ENCODE measurements at places on chromosomes 5 and 9. TPM values are rescaled to one million over a fixed set of nuclear protein-coding genes. Genes with fewer than 3 reads are reported as not detected.

RFX3 gene
- total RNA-seq, result 22.4 TPM

FAT2 gene
- total RNA-seq, result 0.80 TPM

SETD9 gene
- 15.4 TPM for total RNA-seq

GRCh38 chr9:9924376-9924775, 688.4 kb downstream of the PTPRD start:
- no peak for DNase-seq

DNA sequence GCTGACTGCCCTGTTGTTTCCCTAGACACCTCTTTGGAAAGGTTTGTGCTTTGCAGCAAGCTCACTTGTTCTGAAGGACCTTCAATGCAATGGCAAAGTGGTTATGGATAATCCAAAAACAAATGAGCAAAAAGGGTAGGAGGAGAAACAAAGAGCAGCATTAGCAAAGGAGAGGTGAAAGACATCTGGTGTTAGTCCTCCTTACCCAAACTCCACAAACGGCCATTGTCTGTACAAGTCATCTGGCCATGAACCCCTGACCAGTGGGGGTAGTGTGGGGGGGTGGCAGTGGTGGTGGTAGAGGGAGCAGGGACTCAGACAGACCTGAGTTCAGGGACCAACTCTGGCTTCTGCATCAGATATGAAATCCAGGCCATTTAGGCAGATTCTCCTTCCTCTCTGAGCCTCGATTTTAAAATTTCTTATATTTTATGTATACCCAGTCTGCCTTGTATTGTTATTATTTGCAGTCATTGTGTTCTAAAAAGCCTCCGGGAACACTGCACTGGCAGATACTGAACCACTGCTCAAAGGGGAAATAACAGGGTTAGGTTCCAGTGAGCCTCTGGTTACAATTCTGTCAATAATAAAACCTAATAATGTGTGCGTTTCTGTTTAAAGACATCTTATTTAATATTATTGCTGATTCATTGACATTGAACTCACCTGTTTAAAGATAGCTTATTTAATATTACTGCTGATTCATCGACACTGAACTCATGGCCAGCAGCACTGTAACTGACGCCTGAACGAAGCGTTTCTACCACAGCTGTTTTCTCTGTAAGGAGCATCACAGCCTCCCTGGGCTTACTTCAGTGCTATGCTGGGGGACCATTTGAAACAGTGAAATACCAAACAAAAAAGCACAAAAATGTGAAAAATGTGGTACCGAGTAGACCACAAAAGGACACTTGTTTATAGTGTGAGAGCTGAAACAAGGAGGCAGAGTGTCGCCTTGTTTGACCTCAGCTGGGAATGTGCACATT, 156.0 kb downstream of the SEC61B start:
- no peak for DNase-seq

DNA sequence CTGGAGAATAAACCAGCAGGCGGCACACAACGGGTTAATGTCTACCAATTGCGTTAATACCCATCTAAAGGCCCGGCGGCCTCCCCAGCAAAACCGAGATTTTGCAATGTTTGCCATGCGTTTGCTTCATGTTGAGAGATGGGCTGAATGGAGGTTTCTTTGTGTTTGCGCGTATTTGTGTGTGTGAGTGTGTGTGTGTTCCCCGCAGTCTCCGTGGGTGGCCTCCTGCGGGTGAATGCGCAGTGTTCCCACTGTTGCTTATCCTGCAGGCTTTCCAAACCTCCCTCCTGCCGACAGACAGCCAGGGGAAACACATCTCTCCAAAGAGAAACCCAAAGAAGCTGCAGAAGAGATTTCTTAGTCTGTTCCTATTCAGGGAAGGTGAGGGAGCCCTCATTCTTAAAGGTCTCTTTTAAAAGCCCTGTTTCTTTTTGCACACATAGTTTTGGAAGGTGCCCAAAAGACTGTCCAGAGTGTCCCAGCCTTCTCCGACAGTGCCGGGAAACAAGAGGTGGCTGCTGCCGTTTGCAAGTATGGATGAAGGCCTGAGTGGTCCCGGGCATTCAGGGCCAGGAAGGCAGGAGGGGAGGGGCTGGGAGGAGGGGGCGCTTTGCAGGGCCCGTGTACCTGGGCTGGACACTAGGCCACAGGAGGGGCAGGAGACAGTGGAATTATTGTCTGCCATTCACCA, 103.8 kb upstream of the ERCC6L2 start:
- DNase-seq, result no peak

All from type B pancreatic cell (in vitro differentiated cells).